ENCODE measurements at places on chromosomes 5 and 9. TPM values are rescaled to one million over a fixed set of nuclear protein-coding genes. Genes with fewer than 3 reads are reported as not detected.

The QSOX2 gene
- 12.2 TPM for total RNA-seq

The CD72 gene
- total RNA-seq = 2.0 TPM

The EGFL7 gene
- 6.3 TPM for total RNA-seq

The FAM221B gene
- total RNA-seq = not detected

The FOXD1 gene
- 7.6 TPM for total RNA-seq

The INSL4 gene
- total RNA-seq = not detected

The PITX1 gene
- total RNA-seq = 12.6 TPM

The LHX3 gene
- under 0.01 TPM for total RNA-seq

The TRIP13 gene
- 5.6 TPM for total RNA-seq
